ENCODE measurements at places on chromosomes 12 and 14.

- DNase-seq = no peak
These were observed 31.1 kb downstream of the BAZ2A start for GRCh38 chr12:56599041-56599440.

GRCh38 chr12:121176826-121177529 is 33.0 kb upstream of the P2RX4 start:
- no peak for DNase-seq

- no peak for DNase-seq
These were observed 13.6 kb upstream of the PLEK2 start for GRCh38 chr14:67425608-67426007.

GRCh38 chr12:27394676-27395075 is 51.9 kb upstream of the SMCO2 start:
- DNase-seq = no peak

GRCh38 chr12:75121036-75121705 is 88.5 kb downstream of the KCNC2 start:
- DNase-seq = no peak

GRCh38 chr12:1054117-1054870 is 63.3 kb downstream of the ERC1 start:
- DNase-seq = no peak

- peak; percentile 51 for DNase-seq
These were observed 5.3 kb downstream of the ASB2 start for GRCh38 chr14:93970965-93971634.

- peak; percentile 40 for DNase-seq
These were observed 128.0 kb downstream of the ATP23 start for GRCh38 chr12:58069268-58069963.

- no peak for DNase-seq
These were observed 417.6 kb downstream of the PDZRN4 start for GRCh38 chr12:41605545-41606305.

DNA sequence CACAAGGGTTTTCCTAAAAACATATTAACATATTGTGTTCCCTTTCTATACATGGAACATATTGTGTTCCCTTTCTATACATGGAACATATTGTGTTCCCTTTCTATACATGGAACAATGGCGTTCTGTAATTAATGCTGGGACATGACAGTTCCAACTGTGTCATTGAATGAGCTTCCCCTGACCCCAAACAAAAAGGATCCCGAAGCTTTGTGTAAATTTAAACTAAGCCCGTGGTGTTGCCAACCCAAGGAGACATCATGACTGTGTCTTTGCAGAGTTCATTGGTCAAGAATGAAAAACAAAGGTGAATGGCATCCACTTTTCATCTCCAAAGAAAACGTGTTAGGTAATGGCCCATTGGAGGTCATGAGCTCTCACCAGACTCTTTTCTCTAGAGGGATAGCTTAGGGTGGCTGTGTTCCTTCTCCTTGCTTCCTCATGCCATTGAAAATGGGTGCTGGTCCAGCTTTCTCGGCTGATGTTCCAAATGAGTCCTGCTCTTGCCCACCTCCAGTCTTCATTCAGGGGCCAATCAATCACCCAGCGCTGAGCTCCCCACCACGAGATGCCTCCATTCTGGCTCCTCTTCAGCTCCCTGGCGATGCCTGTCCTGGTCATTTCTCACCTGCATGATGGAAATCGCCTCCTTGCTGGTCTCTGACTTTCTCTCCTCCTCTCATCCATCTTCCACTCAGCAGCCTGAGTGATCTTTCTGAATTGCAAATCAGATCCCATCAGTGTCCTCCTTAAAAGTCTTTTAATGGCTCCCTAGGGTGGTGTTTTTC is 156.1 kb downstream of the VRK1 start:
- DNase-seq = no peak

DNA sequence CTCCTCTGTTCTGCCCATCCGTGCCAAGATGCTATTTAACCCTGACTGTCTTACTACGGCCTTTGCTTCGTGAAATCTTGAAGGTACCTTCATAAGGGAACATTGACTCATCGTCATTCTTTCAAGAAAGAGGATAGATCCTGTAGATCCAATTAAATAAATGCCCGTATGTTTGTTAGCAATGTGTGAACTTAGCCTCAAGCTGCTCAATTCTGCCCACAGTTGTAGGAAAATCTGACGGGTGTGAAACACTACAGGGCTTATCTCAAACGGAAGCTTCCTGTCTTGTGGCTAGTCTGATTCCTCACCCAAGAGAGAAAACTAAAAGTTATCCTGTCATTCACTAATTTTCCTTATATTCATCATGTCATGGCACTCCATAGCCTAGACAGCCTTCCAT is 168.0 kb upstream of the TBX3 start:
- no peak for DNase-seq

GRCh38 chr12:114746297-114747011 is 62.5 kb upstream of the TBX3 start:
- no peak for DNase-seq

- no peak for DNase-seq
These were observed 1098.0 kb downstream of the BCL11B start for GRCh38 chr14:98174041-98174440.
